ENCODE measurements at places on chromosomes 1 and 21.

DNA sequence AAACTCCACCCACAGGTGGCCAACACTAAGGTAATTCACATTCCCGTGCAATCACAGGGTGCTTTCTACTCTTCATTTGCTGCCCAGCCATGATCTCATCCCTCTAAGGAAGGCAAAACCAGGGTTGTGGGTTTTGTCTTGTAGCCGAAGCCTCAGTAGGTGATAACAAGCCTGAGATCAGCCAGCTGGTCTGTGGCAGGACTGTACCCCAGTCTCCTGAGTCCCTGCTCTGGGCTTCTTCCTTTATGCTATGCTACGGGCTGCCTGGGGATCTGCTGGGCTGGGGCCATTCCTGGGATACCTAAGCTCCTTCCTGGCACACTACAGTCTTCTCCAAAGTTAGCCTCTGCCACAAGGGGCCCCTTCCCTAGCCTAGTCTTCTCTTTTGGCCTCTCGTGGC is 9.8 kb downstream of the PPFIA4 start:
- no peak for DNase-seq

GRCh38 chr21:44418108-44418875 is 37.0 kb upstream of the LRRC3 start:
- no peak for DNase-seq

- no peak for DNase-seq
These were observed 409.9 kb downstream of the PTPRU start for GRCh38 chr1:29646161-29646775.

DNA sequence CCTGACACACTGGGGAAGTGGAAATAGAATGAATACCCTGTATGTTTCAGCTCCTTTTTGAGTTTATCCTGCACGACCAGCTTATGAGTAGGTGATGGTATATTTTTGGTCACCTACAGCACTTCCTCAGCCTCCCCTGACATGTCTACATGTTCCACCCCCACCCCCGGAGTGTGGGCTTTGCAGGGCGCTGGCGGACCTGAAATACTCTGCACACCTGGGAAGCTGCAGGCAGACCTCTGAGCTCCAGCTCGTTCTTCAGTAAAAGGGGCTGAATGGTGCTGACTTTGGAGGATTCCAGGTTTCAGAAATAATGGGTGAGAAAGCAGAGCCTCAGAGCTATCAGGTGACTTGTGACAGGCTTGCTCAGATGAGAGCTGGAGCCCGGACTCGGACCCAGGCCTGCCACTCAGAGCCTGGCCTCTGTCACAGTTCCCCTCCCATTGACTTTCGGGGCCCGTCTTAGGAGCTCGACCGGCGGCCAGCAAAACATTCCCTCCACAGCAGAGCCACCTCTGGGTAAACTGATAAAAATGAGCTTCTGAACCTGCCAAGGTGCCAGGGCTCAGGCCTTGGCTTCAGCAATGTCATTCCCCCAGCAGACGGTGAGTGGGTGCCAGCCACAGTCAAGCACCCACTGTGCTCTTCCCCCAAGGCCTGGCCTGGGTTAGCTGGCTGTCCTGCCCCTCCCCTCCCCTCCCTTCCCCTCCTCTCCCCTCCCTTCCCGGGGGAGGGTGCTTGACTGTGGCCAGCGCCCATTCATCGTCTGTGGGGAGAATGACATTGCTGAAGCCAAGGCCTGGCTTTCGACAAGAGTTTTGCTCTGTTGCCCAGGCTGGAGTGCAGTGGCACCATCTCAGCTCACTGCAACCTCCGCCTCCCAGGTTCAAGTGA is 30.1 kb downstream of the DOP1B start:
- no peak for DNase-seq

DNA sequence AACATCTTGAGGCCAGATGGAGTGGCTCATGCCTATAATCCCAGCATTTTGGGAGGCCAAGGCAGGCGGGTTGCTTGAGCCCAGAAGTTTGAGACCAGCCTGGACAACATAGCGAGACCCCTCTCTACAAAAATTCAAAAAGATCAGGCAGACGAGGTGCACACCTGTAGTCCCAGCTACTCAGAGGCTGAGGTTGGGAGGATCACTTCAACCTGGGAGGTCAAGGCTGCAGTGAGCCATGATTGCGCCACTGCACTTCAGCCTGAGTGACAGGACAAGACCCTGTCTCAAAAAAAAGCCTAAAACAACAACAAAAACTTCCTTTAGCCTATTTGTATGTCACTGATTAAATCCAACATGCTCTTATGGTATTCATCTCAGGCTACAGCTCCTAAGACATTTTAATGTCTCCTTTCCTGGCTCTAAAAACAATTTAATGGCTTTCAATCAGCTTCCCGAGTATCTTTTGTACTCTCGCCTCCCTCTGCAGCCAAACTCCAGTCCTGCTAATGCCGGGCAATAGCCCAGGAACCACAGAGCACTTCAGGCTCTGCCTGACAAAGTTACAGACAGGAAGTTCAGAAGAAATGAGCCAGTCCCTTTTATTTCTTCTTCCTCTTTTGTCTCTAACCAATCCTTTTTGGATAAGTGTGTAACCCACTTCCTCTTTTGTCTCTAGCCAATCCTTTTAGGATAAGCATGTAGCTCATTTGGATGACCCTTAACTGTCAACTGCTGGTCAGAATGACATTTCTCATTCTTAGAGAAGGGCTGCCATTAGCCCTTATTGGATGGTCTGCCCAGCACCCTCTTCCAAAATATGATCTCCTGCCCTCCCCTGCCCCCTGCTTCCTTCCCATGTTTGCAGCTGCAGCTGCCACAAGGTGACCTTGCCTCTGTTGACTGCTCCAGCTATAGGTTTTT is 6.6 kb upstream of the DOP1B start:
- DNase-seq: peak; percentile 43

DNA sequence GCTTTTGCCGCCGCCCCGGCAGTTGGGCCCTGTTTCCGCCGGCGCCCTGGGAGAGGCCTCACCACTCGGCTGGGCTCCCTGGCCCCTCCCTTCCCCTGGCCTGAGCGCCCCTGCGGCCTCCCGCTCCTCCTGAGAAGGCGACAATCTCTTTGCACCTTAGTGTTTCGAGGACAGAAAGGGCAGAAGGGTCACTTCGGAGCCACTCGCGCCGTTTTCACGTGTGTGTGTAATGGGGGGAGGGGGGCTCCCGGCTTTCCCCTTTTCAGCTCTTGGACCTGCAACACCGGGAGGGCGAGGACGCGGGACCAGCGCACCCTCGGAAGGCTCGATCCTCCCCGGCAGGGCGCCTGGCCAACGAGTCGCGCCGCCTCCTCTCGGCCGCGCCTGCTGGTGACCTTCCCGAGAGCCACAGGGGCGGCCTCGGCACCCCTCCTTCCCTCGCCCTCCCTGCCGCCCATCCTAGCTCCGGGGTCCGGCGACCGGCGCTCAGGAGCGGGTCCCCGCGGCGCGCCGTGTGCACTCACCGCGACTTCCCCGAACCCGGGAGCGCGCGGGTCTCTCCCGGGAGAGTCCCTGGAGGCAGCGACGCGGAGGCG is 432 bp upstream of the SIM2 start:
- DNase-seq: peak; percentile 56

All from right hindlimb (tissue), 1 donor.